Chondrocyte (in vitro differentiated cells): ENCODE measurements at places on chromosomes 3 and 15. TPM values are rescaled to one million over a fixed set of nuclear protein-coding genes. Genes with fewer than 3 reads are reported as not detected.
A peak's percentile ranks its signal among the peaks of the same experiment; 100 is the strongest.

The MINAR1 gene
- 3.8 to 4.2 TPM (median 4.0 TPM) in 3 replicates for total RNA-seq

The ANKRD34C gene
- 0.07 to 1.3 TPM (median 0.92 TPM) in 3 replicates for total RNA-seq

The TIMP4 gene
- 31.3 to 41.6 TPM (median 31.9 TPM) in 3 replicates for total RNA-seq

The HIGD2B gene
- total RNA-seq, result not detected in 3 replicates

The CACNA2D2 gene
- 0.34 to 0.46 TPM (median 0.40 TPM) in 3 replicates for total RNA-seq

The COL6A6 gene
- not detected in 3 replicates for total RNA-seq

GRCh38 chr3:107297597-107297996 lies 79.6 kb upstream of the CCDC54 start:
- H3K4me3 ChIP-seq, result no peak overlapping the region
- H3K4me1 ChIP-seq, result no peaks in the 10 kb centered on the region
- H3K27ac ChIP-seq, result no peak overlapping the region

DNA sequence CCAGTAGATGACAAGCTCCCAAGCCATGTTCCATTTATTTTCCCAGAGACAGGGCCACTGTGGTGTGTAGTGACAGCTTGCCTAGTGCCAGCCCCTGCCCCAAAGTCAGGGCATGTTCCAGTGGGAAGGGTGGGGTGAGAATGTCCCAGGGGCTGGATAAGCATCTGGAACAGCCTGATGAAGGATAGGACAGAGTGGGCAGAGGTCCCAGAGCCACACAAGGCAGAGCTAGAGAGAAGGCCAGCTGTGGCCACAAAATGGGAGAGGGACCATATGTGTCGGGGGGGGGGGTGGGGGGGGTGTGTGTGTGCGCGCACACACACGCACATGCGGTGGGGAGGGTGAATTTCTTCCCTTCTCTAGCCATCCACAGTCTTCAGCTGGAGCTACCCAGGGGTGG lies 27.0 kb upstream of the TSPAN3 start:
- H3K27ac ChIP-seq, result no peak overlapping the region
- H3K4me3 ChIP-seq, result no peak overlapping the region
- no peaks in the 10 kb centered on the region for H3K27me3 ChIP-seq
- DNase-seq, result no peak
- H3K4me1 ChIP-seq, result peaks cover 13% of the 10 kb centered on the region
- H3K36me3 ChIP-seq, result no peaks in the 10 kb centered on the region

DNA sequence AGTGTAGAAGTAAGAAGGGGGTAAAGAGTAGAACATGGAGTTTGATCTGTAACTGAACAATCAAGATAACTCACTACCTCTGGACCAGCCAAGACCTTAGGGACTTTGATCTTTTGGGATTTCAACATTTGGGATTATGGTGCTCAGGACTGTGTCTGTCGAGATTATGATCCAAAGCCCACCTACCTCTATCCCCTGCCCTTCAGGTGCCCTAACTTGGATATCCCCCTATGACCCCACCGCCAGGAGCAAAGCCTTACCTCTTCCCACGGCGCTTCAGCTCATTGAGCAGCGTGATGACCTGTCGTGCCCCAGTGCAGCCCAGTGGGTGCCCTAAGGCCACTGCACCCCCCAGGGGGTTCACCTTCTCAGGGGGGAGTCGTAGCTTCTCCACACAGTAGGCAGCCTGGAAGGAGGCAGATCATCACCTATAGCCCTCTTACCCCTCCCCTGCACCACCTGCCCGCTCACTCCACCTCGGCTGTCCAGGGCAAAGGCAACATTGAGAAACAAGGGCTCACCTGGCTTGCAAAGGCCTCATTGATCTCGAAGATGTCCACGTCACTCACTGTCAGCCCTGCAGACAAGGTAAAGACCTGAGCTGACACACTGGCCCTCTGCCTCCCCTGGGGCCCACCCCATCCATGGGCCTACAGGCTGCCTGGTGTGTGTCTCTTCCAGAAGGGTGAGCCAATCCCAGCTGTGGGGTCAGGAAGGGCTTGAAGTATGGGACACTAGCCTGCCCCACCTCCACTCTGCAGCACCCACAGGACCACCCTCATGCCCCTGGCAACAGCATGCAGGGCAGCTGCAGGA lies 11.4 kb downstream of the ACAA1 start:
- H3K4me1 ChIP-seq, result no peaks in the 10 kb centered on the region
- no peaks in the 10 kb centered on the region for H3K27me3 ChIP-seq
- no peak for DNase-seq
- peaks cover 42% of the 10 kb centered on the region for H3K36me3 ChIP-seq
- no peak overlapping the region for H3K4me3 ChIP-seq

DNA sequence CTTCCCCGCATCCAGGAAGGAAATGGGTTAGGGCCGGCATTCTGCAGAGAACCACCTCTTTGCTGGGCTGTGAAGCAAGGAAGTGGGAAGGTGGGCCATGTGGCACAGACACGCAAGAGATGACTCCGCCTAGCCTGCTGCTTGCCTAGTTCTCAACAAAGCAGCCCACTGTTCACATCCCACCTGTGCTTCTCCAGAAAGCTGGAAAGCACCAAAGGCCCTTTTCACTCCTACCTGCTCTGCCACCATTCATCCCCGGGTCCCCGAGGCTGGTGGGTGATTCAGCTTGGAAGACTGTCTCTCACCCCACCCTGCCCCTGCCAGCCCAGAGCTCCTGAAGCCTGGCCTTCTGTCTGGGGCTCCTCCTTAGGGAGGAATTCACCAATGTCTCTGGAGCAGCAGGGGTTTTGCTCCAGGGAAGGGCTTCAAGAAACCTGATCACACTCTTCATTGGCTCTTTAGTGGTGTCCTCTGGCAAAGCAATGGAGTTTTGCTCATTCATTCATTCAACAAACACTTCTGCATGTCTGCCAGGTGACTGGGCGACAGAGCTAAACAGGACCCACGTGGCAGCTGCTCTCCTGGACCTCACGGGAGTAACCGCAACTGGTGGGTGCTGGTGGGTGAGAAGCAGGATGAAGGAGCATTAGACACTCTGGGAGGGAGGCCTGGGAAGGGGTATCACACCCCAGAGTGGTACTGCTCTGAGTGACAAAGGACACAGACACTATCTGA lies 145.4 kb upstream of the TLE3 start:
- DNase-seq, result no peak
- H3K4me1 ChIP-seq, result peaks cover 4% of the 10 kb centered on the region
- H3K27ac ChIP-seq, result no peak overlapping the region
- H3K4me3 ChIP-seq, result no peak overlapping the region
- peaks cover 20% of the 10 kb centered on the region for H3K27me3 ChIP-seq
- no peaks in the 10 kb centered on the region for H3K36me3 ChIP-seq

DNA sequence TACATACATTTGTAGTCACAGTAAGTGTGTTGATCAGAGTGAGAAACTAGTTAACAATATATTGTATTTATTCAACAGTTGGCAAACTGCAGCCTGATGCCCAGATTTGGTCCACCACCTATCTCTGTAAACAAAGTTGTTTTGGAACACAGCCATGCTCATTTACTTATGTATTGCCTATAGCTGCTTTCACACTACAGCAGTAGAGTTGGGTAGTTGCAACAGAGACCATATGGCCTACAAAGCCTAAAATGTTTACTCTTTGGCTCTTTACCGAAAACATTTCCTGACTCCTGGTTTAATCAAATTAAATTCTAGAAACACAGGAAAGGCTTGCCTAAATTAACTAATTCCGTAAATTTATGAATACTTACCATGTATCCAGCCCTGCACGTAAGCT lies 39.4 kb downstream of the CMC1 start:
- no peak overlapping the region for H3K4me3 ChIP-seq
- H3K27ac ChIP-seq, result no peak overlapping the region
- H3K4me1 ChIP-seq, result no peaks in the 10 kb centered on the region
- peaks cover 1% of the 10 kb centered on the region for H3K36me3 ChIP-seq

DNA sequence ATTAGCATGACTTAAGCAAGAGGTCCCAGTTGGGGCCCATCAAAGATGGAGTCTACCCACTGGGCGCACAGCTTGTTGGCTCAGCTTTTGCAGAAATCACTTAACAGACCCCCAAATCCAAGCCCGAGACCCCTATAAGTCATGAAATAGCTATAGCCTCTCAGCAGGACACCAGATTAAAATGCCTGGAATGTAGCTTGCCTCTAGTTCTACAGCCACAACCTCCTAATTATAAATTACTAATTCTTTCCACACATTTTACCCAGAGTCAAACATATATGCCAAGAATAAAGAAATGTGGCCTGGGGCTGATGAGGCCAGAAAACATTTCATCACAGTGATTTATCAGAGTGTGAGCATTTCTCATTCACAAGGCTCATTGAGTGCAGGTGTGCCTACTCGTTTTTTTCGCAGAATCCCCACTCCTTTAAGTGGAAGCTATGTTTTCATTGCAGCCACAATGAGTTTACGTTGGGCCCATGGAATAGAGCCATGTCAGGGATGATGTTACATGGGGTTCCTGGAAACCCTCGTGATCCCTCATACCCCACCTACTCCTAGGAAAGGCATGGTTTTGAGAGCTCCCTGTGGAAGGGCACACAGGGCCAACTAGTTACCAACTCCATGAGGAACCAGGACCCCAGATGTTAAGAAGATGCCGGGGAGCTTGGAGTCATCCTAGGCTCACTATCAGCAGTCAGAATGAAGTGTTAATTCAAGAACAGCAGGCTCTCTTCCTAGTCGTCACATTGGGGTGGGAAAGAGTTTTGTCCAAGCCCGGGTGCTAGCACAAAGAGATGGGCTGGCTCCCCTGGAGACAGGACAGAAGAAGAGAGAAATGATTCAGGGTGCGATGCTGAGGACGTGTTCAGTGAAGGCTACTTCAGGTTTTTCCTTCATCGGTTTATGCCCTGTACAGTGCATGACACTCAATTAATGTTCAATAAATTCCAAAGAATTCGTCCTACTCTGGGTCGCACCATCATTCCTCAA lies 90.2 kb upstream of the ABHD17C start:
- H3K4me1 ChIP-seq, result peaks cover 30% of the 10 kb centered on the region
- no peak overlapping the region for H3K4me3 ChIP-seq
- H3K27me3 ChIP-seq, result no peaks in the 10 kb centered on the region
- H3K36me3 ChIP-seq, result no peaks in the 10 kb centered on the region
- H3K27ac ChIP-seq, result no peak overlapping the region
- no peak for DNase-seq

- H3K27ac ChIP-seq, result no peak overlapping the region
- no peak overlapping the region for H3K4me3 ChIP-seq
- no peaks in the 10 kb centered on the region for H3K36me3 ChIP-seq
- H3K4me1 ChIP-seq, result peaks cover 7% of the 10 kb centered on the region
- no peaks in the 10 kb centered on the region for H3K27me3 ChIP-seq
Measured at GRCh38 chr3:111339017-111339416, 203.0 kb upstream of the CD96 start.

- no peak overlapping the region for H3K4me3 ChIP-seq
- no peak for DNase-seq
- H3K4me1 ChIP-seq, result peaks cover 46% of the 10 kb centered on the region
Measured at GRCh38 chr15:53837263-53837662, 77.8 kb upstream of the WDR72 start.

DNA sequence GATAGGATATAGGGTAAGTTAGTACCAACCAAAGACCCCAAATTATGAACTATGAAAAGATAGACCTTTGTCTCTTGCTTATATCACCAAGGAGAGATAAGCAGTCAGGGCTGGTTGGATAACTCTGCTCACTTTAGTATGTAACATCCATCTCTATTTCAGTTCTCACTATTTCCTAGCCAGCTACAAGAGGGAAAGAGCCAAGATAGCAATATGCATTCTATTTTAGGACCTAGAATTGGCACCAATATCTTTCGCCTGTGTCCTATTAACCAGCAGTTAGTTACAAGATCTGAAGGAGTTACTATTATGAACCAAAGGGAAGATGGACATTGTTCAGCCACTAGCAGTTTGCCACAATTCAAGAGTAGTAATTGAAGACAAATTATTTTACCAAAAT lies 457.5 kb downstream of the NSUN3 start:
- H3K36me3 ChIP-seq, result no peaks in the 10 kb centered on the region
- H3K27ac ChIP-seq, result no peak overlapping the region
- peaks cover 3% of the 10 kb centered on the region for H3K4me1 ChIP-seq
- H3K27me3 ChIP-seq, result no peaks in the 10 kb centered on the region
- no peak overlapping the region for H3K4me3 ChIP-seq

- H3K4me1 ChIP-seq, result peaks cover 14% of the 10 kb centered on the region
- no peak overlapping the region for H3K27ac ChIP-seq
- peaks cover 6% of the 10 kb centered on the region for H3K36me3 ChIP-seq
- H3K27me3 ChIP-seq, result peaks cover 11% of the 10 kb centered on the region
Measured at GRCh38 chr15:29159771-29160455, 109.7 kb downstream of the NSMCE3 start.

GRCh38 chr3:37693511-37694283 lies 168.0 kb upstream of the CTDSPL start:
- H3K36me3 ChIP-seq, result no peaks in the 10 kb centered on the region
- peaks cover 37% of the 10 kb centered on the region for H3K27me3 ChIP-seq
- H3K4me3 ChIP-seq, result peak overlapping the region; percentile 43
- peaks cover 6% of the 10 kb centered on the region for H3K4me1 ChIP-seq
- no peak for DNase-seq

DNA sequence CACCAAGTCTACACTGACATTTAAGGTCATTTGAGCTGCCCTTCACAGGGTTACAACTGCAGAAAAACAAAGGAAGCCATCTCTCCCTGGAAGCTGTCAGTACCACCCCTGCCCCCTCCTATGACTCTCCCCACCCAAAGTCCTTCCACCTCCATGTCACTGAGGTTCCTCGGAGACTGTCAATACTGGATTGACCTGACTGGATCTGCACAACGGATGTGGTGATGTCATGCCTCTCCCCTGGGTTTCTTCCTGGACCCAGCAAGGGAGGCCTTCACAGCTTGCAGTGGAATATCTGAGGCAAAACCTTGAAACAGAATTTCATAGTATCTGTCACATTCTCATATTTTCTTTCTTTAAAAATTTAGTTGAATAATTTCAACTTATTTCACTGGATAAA lies 153.5 kb downstream of the CLSTN2 start:
- peaks cover 30% of the 10 kb centered on the region for H3K4me1 ChIP-seq
- no peaks in the 10 kb centered on the region for H3K36me3 ChIP-seq
- H3K27ac ChIP-seq, result no peak overlapping the region
- H3K4me3 ChIP-seq, result no peak overlapping the region
- no peak for DNase-seq

DNA sequence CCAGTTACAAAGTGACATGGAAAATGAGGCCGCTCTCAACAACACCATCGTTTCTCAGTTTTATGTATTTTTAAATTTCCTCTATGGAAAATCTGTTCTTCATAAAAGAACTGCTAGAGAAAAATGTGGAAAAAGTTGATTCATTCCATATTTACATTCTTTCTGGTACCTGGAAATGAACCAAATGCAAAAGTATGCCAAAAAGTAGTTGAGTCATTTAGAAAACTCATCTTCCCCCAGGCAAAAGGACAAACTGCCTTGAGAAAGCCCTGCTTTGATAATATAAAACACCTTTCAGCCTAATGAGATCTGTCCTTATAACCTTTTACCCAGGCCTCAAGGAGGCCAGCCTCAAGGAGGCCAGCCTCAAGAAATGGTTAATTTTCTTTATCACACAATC lies 283.0 kb upstream of the VEPH1 start:
- DNase-seq, result no peak
- no peak overlapping the region for H3K4me3 ChIP-seq
- no peaks in the 10 kb centered on the region for H3K27me3 ChIP-seq
- H3K4me1 ChIP-seq, result peaks cover 34% of the 10 kb centered on the region
- H3K36me3 ChIP-seq, result no peaks in the 10 kb centered on the region

DNA sequence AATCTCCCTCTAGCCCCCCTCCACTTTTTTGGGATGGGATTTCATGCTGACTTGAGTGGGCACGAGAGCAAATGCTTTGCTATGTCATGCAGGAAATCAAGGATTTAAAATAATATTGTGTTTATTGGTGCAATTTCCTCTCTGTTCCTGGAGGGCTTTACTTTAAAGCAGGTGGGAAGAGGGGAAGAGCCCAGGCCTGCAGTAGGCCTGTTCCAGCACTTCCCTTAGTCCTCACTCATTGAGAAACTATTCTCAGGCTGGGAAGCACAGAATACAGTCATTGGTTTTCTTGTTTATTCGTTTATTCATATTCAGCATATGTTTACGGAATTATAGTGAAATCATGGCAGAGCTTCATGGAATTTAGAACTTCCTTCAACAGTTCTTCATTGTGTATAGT lies 41.7 kb upstream of the SPSB4 start:
- no peak for DNase-seq
- H3K27ac ChIP-seq, result no peak overlapping the region
- H3K4me3 ChIP-seq, result no peak overlapping the region
- H3K27me3 ChIP-seq, result peaks cover 5% of the 10 kb centered on the region
- peaks cover 4% of the 10 kb centered on the region for H3K4me1 ChIP-seq
